Endothelial cell (in vitro differentiated cells): ENCODE measurements at places on chromosomes 7 and 10. TPM values are rescaled to one million over a fixed set of nuclear protein-coding genes. Genes with fewer than 3 reads are reported as not detected.

DNA sequence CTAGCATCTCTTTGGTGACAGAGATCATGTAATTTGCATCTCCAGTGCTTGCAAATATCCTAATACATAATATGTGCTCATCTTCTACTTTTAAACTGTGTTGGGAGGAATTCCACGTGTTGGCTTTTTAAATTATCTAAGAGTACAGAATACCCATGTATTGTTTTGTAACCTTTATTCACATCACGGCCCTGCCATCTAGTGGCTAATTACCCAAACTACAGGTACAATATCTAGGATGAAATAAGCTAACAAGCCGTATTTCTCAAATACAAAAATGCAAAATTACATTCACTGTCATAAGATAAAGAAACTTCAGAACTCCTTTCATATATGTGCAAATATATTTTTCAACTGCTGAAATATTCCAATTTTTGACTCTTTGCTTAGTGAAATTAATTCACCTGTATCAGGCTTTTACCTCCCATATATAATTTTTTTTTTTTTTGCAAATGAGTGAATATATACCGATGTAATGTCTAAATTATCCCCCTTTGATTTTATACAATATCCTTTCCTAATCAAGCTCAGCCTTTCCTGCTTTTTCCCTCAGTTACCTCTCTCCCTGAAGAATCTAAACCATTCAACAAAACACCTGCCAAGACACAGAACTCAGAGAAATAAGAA lies 30.3 kb upstream of the LSM8 start:
- H3K27me3 ChIP-seq: no peaks in the 10 kb centered on the region
- H3K27ac ChIP-seq: no peak overlapping the region
- DNase-seq: peak; percentile 42
- no peak overlapping the region for H3K4me3 ChIP-seq
- H3K4me1 ChIP-seq: no peaks in the 10 kb centered on the region

- DNase-seq: no peak
- H3K4me1 ChIP-seq: peaks cover 6% of the 10 kb centered on the region
- H3K27ac ChIP-seq: no peak overlapping the region
- H3K36me3 ChIP-seq: peaks cover 6% of the 10 kb centered on the region
- no peak overlapping the region for H3K4me3 ChIP-seq
Measured at GRCh38 chr7:91946549-91946948, 5.9 kb downstream of the AKAP9 start.

GRCh38 chr10:116826803-116827202 lies 22.5 kb upstream of the ENO4 start:
- no peaks in the 10 kb centered on the region for H3K4me1 ChIP-seq
- no peak overlapping the region for H3K4me3 ChIP-seq
- no peak overlapping the region for H3K27ac ChIP-seq
- no peak for DNase-seq

The RTKN2 gene
- total RNA-seq: 1.7 TPM

The NXPH1 gene
- total RNA-seq: not detected

The ACSM6 gene
- not detected for total RNA-seq

The LBX1 gene
- total RNA-seq: not detected

The ANKRD7 gene
- 2.8 TPM for total RNA-seq

The ZCCHC24 gene
- total RNA-seq: 60.0 TPM

The TMEM243 gene
- total RNA-seq: 44.9 TPM
